Nucleus accumbens (tissue), 56 donors: ENCODE measurements at places on chromosomes 3 and 15.
A peak's percentile ranks its signal among the peaks of the same experiment; 100 is the strongest.

DNA sequence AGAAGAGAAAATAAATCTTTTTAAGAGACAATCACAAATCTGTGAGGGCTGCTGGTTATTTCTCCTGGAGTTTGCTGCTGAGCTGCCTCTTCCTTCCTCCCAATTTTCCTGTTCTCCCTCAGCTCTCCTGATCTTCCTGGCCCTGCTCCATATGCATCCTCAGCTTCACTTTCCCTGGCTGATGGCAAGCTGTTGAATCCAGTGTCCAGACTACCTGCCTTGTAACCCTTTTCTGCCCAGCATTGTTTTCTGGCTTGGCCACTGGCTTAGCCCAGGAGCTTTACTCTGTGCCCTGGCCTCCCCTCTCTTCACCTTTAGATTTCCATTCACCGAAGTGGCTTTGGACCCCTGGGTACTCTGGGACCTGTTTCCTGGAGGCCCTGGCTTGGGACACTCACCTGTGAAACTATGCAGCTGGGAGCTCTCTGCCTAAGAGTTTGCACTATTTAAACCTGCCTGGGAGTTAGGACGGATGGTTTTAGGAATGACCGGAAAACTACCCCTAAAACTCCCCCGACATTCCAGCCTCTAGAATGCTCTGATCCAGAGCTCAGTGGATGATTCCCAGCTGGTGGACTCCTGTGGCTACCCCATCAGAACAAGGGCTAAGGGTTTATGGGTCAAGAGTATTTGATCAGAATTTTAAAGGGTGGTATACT is 90.0 kb downstream of the RBPMS2 start:
- DNase-seq: no peak

- no peak for DNase-seq
Observed at GRCh38 chr3:186380622-186381380, 18.8 kb upstream of the DGKG start.

DNA sequence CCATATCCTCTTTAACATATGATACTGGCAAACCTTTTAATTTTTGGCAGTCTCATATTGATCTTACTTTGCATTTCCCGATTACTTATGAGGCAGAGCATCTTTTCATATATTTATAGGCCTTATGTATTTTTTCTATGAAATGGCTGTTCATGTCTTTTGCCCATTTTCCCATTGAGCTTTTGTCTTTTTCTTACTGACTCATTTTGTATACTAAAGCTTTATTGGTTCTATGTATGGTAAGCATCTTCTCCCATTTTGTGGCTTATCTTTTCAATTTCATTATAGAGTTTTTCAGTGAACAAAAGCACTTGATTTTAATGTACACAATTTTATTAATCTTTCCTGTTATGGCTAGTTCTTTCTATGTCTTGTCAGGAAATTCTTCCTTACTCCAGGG is 17.2 kb downstream of the HDGFL3 start:
- no peak for DNase-seq

DNA sequence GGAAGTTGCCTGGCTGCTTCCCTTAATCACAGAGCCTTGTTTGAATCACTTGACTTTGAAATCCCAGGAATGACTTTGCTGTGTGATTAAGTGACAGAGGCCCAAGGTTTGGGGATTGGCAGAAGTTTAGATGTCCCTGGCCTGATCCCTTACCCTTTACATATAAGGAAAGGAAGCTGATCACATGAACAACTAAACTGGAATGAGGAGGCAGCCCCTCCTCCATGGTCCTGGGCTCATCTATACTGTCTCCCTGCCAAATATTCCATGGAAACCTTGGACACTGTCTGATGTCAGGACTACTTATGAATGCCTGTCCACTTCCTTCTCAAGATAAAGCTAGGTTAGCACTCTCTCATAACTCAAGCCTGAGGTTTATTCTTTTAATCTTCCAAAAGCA is 181.3 kb upstream of the CTDSPL start:
- DNase-seq: no peak

GRCh38 chr3:129120254-129121004 is 1.2 kb downstream of the RAB43 start:
- peak; percentile 27 for DNase-seq

GRCh38 chr3:112123548-112123947 is 9.5 kb downstream of the GCSAM start:
- DNase-seq: no peak
